ENCODE measurements at places on chromosomes 16 and 17.

DNA sequence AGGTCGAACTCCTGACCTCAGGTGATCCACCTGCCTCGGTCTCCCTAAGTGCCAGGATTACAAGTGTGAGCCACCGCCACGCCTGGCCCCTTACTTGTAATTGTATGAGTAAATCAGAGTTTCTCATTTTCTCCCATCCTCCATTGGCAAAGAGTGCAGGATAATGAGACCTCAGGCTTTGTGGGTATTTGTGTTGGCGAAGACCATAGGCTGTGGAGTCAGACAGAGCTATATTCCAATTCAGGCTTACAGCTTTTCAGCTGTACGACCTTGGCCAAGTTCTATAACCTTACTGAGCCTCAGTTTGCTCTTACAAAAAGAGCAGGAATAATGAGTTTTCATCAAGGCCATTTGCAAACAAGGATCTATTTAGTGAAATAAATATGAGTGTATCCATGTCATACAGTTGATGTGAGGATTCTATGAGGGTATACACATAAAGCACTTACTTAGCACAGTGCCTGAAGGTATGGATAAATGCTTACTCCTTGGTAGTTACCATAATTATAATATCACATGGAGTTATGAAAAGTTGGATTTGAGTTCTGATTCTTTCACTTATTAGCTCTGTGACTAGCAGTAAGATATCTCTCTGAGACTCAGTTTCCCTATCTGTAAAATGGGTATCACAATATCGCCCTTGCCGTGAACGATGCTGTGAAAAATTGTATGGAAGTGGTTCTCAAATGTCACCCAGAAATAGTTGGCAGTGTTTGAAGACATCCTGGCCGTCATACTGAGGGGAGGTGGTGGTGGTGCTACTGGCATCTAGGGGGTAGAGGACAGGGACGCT is 25.6 kb upstream of the CPPED1 start:
- no peak for DNase-seq

GRCh38 chr16:66115373-66115772 is 251.1 kb upstream of the CDH5 start:
- no peak for DNase-seq

- no peak for DNase-seq
Observed at GRCh38 chr17:66755944-66756290, 79.0 kb upstream of the CACNG5 start.

- DNase-seq = no peak
Observed at GRCh38 chr16:11755022-11755760, 12.5 kb upstream of the TXNDC11 start.

DNA sequence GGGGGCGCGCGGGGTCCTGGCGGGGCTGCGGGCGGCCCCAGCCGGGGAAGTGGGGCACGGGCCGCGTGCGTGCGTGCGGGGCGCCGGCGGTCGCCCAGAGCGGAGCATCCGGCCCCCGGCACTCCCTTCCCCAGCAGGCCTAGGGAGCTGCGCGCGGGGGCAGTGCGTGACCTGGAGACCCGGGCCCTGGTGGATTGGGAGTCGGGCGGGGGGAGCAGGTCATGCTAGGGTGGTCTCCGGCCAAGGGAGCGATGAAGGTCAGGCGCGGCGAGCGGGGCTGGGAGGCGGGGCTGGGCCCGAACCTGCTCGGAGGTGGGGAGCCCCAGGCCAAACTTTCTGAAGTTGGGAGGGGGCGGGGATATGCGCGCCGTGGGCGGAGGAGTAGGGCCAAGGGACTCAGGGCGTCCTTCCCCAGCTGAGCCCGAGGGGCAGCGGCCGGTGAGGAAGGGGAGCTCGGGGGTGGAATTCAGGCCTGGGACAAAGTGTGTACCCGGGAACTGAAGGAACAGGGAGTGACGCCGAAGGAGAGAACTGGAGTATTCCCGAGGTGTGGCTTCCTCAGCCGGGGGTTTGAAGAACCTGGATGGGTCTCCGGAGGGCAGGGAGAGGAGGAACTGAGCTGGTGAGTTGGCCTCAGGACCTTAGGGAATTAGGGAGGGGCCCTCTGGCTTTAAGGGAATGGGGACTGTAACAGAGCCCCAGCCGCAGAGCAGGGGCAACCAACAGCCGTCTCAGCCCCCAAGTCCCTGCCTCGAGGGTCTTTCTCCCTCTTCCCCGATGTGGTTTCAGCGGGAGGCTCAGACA is 589 bp downstream of the XYLT2 start:
- no peak for DNase-seq
